Stimulated activated naive CD4-positive, alpha-beta T cell (primary cell): ENCODE measurements at places on chromosomes 13 and 19.

DNA sequence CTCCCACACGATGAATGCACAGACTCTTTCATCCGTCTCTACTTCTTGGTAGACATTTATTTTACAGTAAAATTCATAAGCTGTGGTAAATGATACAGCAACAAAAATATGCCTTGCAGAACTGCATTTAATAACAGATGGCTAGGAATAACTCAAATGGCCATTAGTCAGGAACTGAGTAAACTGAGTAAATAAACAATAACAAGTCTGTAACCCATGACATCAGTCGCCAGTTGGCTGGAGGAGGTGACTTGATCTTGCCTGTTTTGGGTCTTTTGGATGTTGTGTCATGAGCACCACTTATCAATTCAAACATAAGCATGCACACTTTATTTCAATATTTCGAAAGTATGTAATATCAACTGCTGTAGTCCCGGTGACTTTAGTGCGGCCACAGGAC is 632.6 kb upstream of the ARGLU1 start:
- no peak for DNase-seq

DNA sequence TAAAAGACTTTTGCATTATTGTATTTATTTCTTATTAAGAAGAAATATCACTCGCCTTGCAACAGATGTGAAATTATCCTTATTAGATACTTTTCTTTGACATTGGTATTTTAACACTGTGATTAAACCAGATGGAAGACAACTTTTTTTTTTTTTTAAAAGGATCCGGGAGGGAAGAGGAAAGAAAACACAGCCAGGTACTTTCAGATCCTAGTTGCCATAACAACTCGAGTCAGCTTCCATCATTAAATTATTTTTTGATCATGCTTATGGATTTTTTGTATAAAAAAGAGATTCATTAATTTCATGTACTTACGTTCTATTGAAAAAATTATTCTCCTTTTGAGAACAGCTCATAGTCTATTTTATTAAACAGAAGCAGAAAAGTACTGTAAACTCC is 515.7 kb downstream of the TBC1D4 start:
- no peak for DNase-seq

- DNase-seq: no peak
Measured at GRCh38 chr13:39930544-39931444, 275.3 kb downstream of the COG6 start.

- no peak for DNase-seq
Measured at GRCh38 chr19:3080286-3080685, 13.9 kb upstream of the GNA11 start.

DNA sequence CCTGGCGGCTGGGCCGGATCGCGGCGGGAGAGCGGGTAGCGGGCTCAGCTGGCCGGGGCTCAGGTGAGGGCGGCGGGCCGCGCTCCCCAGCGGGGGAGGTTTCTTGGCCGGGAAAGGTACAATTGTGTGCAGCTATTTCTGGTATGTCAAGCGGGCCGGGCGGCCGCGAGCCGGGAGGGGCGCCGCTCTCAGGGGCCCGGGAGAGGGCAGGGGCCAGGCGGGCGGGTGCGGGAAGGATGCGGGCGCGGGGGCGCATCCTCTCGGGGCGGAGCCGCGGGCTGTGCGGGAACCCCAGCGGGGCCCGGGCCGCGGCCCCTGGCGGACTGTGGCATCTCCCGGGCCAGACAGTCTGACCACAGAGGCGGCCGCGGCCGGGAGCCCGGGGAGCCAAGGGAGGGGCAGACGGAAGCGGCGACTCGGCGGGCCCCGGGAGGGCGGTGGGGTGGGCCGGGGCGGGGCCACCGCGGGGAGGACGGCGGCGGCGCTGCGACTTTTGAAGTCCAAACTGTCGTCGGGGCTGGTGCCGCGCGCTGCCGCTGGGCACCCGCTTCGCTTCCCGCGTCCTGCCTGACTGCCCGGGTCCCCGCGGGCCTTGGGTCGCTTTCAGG is at the start of gene LMO7:
Gene LMO7, plus strand, starts transcription at position 503 of the 608 bp plus-strand sequence. CDS start 328 bp downstream, outside the sequence.
- DNase-seq: peak; percentile 38

DNA sequence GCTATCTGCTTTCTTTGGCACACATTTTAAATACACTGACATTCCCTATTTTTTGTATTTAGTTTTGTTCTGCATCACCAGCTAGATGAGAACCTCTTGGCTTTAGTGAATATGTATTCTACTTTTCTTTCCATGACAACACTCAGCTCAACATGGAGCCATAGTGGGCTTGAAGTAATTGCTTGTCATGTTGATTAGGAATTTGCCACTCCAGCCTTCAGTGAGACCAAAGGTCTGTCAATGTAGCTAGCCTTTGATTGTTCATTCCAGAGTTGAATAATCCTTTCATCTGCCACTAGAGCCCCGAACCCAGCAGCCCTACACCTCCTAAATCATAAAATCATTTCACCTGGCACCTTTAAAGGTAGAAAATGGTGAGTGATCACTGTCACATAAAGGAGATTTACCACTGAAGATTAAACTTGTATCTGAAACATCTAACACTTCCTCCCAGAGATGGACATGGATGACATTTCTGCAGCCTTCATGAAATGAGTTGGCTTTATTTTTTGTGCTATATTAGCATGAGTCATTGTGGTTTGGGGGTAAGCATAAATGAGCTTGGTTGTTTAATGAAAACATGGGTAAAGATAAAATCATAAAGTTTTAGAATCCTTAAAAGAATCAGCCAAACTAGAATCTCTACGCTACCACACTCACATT is 29.2 kb upstream of the GARRE1 start:
- DNase-seq: no peak

DNA sequence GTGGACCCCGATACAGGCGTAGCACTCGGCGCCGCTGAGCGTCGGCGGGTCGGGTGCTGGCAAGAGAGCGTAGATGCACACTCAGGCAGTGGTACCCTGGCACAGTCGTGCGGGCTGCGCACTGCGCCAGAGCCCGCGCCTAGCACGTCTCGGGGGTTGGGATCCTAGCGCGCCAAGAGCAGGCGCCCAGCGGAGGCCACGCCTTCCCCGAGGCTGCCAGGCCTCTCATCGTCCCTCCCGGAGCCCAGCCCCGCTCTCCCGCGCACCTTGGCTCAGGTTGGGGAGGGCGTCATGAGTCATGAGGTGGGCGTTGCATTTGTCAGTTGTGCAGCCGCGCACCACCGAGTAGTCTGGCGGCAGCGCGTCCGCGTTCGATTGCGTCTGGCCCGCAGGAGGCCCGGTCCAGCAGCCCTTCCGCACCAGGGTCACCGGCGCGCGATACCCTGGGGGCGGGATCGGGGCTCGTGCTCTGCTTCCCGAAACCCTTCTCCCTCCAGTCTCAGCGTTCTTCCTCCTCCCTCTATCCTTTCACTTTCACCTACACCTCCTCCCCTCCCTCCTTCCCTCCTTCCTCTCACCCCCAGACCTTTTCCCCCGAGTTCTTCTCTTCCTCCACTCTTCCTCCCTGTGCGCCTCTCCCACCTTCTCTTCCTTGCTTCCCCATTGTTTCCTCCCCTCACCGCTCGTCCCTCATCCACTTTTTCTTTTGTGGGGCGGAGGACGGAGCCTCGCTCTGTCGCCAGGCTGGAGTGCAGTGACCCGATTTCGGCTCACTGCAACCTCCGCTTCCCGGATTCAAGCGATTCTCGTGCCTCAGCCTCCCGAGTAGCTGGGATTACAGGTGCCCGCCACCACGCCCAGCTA is 3.5 kb downstream of the LYPD5 start:
- no peak for DNase-seq
